ENCODE measurements at places on chromosomes 11 and 22.

- peak; percentile 43 for DNase-seq
Measured at GRCh38 chr11:72812967-72813739, 1.1 kb upstream of the ATG16L2 start.

DNA sequence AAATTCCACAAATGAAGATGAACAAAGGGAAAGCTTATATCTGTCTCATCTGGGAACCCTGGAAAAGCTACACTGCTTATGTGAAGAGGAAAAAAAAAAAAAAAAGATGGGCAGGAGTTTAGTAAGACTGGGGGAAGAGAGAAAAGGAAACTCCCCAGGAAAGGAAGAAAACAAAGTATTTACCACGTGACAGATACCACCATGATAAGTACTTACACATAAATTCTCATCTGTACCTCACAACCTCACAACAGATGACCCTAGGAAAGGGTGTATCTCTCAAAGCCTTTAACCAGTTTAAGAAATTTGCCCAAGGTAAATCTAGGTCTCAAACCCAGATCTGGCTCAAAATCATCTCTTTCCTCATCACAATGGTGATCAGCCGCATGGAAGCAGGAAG is 77.1 kb downstream of the GAB2 start:
- DNase-seq, result no peak

DNA sequence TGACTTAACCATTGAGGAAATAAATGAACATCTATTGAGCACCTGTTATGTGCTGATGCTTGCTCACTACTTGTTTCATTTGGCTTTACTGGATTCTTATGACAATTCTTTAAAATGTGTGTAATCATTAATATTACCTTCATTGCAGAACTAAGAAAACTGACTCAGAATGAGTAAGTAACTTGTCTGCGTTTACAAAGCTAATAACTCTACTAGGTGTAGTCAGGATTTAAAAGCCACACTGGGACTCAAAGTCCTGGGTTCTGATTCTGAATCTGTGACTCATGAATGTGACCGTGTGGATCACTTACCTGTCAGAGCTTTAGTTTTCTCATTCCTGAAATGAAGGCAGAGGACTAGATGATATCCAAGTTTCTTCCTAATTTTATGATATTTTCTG is 23.4 kb upstream of the KIRREL3 start:
- no peak for DNase-seq

GRCh38 chr11:101428918-101429317 is 154.9 kb downstream of the TRPC6 start:
- DNase-seq, result no peak

- DNase-seq, result no peak
Measured at GRCh38 chr11:83951521-83951920, 665.4 kb upstream of the CCDC90B start.

DNA sequence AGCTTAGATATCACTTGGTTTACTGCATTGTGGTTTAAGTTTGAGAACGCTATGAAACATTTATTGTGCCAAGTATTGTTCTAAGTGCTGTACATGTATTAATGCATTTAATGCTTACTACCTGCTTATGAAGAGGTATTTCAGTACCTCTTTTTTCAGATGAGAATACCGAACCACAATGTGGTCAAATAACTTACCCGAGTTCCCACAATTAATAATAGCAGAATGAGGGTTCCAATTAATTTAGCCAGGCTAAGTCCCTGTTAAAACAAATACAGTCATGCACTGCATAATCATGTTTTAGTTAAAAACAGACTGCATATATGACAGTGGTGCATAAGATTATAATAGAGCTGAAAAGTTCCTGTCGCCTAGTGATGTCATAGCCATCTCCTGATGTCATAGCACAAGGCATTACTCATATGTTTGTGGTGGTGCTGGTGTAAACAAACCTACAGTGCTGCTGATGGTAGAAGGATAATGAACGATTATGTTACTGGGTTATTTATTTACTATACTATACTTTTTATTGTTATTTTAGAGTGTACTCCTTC is 4.3 kb downstream of the ZC3H12C start:
- DNase-seq, result no peak

DNA sequence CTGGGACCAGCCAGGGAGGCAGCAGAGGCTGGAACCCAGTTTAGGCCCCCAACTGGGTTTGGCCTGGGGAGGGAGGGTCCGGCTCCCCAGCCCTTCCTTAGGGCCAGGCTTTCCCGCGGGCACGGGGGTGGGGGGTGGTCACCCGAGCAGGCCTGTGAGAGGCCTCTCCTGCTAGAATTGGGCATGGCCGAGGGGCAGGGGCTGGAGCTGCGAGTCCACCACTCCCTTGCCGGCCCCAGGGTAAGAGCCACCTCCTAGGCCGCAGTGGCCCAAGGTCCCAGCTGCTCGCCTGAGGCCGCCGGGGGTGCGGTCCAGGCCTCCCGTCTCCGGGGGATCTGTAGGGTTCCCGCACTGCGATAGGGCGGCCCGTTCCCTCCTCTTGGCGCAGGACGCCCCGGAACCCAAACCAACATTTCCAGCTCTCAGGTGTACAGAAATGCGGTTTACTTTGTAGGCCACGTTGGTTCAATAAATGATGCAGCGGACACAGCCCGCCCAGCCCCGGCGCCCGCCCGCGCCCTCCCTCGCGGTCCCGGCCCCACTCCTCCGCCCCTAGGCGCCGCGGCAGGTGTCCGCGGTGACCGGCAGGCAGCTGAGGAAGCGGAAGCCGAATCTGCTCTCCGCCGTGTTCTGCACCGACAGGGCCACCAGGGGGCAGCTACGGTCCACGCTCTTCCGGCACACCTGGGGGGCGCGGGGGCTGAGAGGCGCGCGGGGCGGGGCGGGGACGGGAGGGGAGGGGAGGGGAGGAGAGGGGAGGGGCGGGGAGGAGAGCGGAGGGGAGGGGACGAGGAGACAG is 5.9 kb downstream of the LMNTD2 start:
- DNase-seq, result peak; percentile 63

GRCh38 chr11:32775908-32776307 is 18.6 kb downstream of the CCDC73 start:
- DNase-seq, result no peak

DNA sequence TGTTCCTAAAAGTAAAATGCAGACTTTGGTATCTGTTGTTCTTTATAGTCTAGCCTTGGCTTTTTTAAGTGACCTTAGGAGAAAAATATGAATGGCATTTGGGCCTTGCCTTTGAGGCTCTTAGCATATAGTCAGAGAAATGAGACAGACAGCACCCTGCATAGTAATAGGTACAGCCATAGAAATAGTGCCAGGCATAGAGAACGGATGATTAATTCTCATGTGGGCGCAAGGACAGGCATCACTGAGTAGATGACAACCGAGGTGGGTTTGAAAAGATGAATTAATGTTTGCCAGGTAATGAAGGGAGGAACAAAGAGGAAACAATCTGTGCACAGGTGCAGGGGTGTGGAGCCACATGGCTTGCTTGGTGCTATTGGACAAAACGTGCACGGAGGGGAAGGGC is 90.5 kb downstream of the BMAL1 start:
- DNase-seq, result no peak

- DNase-seq, result peak; percentile 57
Measured at GRCh38 chr22:39598017-39598965, 27.7 kb downstream of the CACNA1I start.

DNA sequence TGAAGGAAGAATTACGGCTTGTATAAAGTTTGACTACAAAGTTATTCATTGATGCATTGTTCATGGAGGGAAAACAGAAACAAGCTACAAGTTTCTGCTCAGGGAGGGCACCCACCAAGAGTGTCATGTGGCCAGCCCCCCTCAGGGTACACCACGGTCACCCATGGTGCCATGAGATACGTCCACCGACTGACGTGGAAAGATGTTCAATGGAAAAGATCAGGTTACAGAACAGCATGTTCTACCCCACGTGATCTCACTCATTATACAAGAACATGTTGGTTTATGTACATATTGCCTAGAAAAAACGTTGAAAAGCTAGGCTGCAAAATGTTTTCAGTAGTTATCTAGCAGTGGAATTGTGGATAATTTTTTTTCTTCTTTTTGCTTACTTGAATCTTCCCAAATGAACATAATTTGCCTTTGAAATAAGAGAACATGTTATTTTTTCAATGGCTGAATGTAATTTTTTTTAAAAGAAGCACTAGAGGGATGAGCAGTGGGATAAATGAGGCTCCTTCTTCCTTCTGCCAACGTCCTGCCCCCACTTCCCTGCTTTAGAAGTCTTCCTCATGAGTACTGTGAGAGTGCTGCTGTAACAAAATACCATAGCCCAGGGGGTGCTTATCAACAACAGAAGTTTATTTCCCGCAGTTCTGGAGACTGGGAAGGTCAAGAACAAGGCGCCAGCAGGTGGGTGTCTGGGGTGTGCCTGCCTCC is 22.5 kb downstream of the RCN1 start:
- no peak for DNase-seq

DNA sequence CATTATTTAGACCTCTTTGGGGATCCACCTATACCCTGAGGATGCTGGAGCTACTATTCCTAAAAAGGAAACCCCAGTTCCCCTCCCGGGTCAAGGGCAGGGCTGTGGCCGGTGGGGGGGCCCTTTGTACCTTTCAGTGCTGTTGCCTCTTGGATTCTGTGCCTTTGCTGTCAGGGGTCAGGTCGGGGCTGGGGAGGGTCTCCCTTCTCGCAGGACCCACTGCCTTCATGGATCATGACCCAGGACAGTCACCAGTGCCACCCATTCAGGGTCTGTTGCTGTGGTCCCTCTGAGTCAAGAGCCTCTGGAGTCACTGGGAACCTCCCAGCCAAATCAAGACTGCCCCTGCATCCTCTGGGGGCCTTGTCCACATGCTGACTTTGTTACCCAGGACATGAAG is 78.1 kb upstream of the CCND1 start:
- DNase-seq, result no peak

DNA sequence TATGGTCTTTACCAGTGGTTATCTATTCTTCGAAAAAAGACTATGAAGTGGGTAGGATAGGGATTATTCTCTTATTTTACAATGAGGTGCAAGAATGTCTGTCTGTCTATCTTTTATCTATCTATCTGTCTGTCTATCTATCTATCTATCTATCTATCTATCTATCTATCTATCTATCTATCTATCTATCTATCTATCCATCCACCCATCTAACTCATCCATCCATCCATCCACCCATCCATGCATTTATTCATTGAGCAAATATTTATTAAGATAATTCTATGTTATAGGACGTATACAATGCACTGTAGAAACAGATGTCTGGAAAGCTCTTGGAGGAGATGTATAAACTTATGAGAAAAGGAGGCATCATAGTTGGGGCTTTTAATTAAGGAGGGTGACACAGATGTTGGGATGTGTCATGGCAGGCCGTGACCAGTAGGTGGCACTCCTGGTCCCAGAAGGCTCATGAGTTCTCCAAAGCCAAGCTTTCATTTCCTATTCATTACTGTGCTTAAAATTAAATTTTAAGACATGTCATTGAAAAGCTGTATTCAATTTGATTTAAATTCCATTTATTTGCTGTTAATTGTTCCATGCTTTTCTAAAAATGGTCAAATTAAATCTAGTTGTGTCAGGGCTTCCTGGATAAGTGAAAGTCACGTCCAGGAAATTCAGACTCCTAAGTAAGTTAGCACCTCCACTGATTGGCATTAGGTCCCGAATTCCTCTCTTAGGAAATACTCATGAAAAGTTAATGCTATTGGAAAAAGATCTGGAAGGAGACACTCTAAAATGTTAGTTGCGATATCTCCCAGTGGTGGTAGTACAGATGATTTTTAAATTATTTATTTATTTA is 19.0 kb upstream of the E2F8 start:
- peak; percentile 37 for DNase-seq
